ENCODE measurements at places on chromosomes 12 and 14.

DNA sequence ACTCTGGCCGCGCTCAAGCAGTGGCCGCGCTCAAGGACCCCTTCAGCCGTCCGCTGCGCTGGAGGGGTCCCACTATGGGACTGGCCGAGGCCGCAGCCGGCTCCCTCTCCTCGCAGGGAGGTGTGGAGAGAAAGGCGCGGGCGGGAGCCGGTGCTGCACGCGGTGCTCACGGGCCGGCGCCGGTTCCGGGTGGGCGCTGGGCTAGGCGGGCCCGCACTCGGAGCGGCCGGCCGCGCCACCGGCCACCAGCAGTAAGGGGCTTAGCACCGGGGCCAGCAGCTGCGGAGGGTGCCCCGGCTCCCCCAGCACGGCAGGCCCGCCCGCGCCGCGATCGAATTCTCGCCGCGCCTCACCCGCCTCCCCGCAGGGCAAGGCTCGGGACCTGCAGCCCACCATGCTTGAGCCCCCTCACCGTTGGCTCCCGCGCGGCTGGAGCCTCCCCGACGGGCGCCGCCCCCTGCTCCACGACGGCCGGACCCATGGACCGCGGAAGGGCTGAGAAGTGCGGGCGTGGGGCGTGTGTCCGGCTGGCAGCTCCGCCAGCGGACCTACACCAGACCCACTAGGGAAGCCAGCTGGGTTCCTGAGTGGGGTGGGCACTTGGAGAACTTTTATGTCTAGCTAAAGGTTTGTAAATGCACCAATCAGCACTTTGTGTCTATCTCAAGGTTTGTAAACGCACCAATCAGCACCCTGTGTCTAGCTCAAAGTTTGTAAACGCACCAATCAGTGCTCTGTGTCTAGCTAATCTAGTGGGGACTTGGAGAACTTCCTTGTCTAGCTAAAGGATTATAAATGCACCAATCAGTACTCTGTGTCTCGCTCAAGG, 49.5 kb downstream of the KLHL28 start:
- DNase-seq, result no peak

- no peak for DNase-seq
Observed at GRCh38 chr14:91233936-91234790, 10.3 kb downstream of the GPR68 start.

DNA sequence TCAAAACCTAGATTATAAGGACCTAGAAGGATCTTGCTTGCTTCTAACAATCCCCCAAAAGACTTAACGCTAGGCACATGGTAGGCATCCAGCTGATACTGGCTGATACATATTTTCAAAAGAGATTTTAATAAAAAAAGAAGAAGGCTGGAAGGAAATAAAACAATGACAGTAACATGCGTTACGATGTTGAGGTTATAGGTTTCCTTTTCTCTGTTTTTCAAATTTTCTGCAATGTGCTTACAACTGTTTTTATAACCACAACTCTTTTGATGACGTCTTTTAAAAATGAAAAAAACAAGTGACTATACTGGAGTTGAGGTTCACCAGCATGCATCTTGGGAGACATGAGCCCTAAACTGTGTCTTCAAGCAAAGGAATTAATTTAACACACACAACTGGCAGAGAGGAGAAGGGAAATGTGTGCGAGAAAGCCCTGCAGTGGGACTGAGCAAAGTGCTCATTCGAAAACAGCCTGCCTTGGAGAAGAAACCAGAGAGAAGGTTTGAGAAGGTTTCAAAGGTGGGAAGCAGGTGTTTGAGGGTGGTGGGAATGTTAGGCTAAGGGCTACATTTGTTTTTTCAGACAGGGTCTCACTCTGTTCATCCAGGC, 80.4 kb downstream of the DUSP16 start:
- DNase-seq, result no peak

- DNase-seq, result no peak
Observed at GRCh38 chr14:103095210-103095778, 769 bp downstream of the EXOC3L4 start.

- no peak for DNase-seq
Observed at GRCh38 chr12:91991399-91992187, 154.1 kb downstream of the BTG1 start.

DNA sequence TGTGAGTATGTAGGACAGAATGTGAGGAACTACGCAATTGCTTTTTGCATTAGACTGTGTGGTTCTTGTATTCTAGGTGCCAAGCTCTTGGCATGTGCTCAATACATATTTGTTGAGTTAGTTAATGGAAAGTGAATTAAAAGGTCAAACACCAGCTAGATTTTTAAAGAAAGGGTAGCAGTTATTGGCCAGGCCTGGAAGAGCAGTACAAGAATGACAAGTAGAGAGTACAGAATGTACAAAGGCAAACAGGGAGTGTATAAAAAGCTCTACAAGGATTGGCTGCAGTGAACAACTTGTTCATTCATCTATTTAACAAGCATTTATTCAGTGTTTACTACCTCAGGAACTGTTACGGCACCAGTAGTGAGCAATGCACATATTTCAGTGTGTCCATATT, 854.0 kb upstream of the SEL1L start:
- no peak for DNase-seq

DNA sequence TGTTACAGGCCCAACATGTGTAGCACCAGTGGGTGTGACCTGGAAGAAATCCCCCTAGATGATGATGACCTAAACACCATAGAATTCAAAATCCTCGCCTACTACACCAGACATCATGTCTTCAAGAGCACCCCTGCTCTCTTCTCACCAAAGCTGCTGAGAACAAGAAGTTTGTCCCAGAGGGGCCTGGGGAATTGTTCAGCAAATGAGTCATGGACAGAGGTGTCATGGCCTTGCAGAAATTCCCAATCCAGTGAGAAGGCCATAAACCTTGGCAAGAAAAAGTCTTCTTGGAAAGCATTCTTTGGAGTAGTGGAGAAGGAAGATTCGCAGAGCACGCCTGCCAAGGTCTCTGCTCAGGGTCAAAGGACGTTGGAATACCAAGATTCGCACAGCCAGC, 8.6 kb downstream of the BCL2L14 start:
- DNase-seq, result no peak

DNA sequence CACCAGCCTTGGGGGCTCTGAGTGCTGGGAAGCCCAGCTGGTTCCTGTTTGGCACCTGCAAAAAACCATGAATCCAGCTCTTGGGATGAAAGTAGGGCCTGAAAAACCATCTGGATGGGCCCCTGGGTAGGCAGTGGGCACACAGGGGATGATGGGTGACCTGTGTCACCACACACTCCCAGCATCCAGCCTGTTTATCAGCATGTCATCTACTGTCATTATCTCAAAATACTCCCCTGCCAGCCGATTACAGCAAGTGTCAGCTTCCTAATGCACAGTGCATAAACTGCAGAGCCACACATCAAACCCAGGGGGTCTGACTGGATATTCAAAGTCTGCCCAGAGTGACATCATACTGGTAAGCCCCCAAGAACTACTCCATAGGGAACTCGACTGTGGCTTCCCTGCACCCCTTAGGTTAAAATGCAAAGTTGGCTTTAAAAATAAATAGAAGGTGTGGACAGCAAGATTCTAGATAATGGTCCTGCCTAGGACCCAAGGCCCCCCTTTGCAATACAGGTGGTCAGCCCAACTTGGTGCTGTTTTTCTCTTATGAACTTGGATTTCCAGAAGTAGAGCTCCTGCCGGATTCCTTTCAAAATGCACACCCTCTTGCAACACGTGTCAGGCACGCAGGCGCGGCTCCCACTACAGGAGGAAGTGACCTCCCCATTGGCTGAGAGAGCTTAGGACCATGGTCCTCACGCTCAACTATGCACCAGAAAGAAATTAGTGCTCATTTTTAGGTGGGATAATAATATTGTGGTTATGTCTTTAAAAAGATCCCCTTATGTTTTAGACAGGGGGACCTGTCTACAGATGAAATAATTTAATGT, 94.1 kb downstream of the GCH1 start:
- DNase-seq, result no peak

- DNase-seq, result no peak
Observed at GRCh38 chr14:64704743-64705380, 638 bp downstream of the PLEKHG3 start.

DNA sequence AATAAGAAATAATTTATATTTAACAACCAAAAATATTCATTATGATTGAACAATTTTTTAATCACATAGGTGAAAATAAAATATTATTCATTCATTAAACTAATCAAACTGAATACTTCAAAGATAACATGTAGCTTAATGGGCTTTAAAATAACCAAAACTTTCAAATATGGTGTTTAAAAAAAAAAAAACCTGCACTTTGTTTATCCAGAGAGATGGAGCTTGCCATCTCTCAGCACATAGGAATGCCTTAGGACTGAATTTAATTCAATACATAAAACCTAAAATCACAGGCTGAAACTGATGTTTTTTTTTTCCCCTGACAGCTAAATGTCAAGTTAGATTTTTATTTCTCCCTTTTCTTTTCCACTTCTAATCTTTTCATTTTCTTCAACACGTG, 14.4 kb upstream of the CCER1 start:
- no peak for DNase-seq

DNA sequence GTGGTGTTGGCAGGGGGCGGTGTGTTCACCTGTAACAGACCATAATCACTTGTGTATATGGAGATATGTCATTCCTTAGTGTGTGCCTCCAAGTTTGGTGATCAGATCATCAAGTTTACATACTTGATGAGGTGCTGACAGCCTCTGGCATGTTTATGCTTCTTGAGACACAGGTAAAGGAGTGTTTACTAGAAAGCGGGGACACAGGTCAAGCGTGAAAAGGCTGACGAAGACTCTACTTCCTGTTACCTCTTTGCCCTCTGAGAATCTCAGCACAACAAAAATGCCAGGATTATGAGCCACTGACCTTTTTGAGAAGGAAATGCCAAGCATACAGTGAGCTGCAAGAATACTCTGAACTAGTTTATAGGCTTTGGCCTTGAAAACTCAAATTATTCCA, 29.6 kb downstream of the PRDM4 start:
- DNase-seq, result no peak

DNA sequence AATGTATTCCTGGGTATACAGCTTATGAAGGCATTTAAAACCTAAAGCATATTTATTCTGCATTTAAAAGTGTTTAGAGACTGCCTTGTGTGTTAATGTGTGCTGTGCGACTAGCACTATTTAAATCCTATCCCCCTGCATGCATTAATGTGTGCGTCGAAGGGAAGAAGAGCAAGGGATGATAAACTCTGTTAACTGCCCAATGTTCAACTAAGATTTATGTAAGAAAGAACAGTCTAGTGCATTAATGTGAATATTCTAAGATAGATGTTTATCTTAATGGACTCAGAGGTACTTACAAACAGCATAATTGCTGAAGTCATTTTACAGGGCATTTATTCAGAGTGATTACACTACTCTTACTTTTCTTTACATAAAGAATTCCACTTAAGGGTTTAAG, 424.8 kb downstream of the DIO2 start:
- DNase-seq, result no peak

- no peak for DNase-seq
Observed at GRCh38 chr14:79613625-79614024, 597.7 kb downstream of the DIO2 start.

- DNase-seq, result no peak
Observed at GRCh38 chr12:15883536-15883935, 1.3 kb downstream of the STRAP start.

DNA sequence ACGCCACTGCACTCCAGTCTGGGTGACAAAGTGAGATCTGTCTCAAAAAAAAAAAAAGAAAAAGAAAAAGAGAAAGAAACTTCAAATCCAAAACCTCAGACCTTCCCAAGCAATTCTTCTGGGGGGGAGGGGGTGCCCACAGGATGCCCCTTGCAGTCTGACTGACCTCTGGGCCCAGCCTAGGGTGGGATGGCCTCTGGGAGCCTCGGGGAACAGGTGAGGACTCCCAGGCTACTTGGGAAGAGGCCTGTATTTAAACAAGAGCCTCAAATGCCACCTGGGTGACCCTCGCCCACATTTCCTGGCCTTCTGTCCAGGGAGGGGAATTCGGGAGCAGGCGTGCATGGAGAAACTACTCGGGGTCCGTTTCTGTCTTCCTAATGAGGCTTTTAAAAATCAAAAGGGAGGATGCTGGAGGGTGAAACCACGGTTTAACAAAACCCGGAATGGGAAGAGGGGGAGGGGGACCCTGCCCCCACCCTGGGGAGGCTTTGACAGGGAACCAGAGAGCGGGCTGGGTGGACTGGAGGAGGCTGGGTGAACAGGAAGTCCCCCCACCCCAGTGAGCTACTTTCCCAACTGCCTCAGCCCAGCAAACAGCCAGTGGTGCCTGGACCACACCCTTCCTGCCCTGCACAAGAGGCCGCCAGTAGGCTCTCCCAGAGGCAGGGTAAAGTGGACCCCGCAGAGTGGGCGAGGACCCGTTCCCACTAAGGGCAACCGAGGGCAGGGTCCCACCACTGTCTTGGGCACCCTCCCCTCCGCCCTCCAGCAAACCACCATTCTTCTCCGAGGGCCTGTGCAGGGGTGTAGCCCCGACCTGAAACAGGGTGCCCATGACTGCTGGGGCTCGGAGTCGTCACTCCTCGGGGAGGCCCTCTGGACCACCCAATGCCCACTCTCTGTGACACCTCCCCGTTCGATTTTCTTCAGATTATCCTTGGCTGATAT, 1.5 kb upstream of the FBRSL1 start:
- DNase-seq, result peak; percentile 48

DNA sequence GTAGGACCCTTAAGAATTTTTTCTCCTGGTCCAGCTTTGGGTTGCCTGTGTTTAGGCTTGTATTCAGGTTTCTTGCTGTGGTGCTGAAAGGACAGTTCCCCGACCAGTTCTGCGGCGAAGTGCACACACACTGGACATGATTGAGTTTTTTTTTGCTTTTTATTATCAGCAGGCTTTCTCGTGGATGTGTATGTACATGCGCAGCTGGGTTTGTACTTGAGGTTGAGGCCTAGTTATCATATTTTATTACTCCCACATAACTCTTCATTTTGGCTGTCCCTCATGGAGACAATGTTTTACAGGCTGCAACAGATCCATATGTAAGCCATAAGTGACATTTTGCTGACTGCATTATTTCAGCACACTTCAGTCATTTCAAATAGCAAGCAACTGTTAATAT, 2.5 kb downstream of the SCN8A start:
- DNase-seq, result no peak

GRCh38 chr14:95948558-95948981, 71.9 kb downstream of the TUNAR start:
- no peak for DNase-seq

DNA sequence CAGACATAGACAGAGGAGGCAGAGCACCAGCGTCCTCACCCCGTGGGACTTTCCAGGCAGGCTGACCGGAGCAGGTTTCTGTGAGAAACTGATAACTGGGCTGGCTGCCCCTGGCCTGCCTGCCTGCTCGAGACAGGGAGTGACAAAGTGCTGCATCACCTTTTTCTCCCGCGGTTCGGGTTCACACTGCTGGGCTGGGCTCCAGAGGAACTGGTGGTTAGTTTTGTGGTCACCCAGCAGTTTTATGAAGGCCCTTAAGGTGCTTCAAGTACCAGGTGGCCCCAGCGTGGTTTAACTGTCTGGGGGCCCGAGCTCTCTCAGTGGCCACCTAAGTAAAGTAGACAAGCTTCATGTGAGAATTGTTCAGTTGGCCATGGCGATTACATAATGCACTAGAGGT, 1073.6 kb downstream of the BCL11B start:
- DNase-seq, result no peak

DNA sequence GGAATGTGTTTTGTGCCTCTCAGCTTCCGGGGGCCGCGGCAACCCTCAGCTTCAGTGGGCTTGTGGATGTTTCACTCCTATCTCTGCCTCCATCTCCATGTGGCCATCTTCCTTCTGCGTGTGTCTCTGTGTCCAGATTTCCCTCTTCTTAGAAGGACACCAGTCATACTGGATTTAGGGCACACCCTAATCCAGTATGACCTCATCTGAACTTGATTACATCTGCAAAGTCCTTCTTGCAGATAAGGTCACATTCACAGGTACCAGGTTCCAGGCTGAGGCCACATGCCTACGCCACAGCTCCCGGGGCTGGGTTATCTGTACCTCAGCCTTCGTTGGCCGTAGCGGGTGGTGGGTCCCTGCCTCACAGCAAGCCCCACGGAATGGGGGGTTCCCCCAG, 68.9 kb downstream of the ZNF664 start:
- DNase-seq, result no peak

Measured in bone marrow (tissue), 2 donors.